ENCODE measurements at places on chromosomes 2 and 18. TPM values are rescaled to one million over a fixed set of nuclear protein-coding genes. Genes with fewer than 3 reads are reported as not detected.
A peak's percentile ranks its signal among the peaks of the same experiment; 100 is the strongest.

DNA sequence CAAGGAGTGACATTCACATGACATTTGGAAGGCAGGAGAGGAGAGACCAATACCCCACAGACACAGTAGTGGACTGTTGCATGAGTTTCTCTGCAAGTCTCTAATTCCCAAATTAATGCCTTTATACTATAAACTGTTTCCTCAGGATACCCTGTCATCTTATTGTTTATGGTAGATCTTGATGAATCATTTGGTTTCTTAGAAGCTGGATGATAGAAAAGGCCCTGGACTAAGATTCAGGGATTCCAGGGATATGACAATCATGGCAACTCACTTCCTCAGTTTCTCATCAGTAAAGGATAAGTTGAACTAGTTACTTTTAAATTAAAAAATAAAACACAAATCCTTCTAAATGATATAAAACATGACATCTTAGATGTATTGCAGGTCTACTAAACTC, 292.5 kb downstream of the TDRD15 start:
- DNase-seq, result no peak

DNA sequence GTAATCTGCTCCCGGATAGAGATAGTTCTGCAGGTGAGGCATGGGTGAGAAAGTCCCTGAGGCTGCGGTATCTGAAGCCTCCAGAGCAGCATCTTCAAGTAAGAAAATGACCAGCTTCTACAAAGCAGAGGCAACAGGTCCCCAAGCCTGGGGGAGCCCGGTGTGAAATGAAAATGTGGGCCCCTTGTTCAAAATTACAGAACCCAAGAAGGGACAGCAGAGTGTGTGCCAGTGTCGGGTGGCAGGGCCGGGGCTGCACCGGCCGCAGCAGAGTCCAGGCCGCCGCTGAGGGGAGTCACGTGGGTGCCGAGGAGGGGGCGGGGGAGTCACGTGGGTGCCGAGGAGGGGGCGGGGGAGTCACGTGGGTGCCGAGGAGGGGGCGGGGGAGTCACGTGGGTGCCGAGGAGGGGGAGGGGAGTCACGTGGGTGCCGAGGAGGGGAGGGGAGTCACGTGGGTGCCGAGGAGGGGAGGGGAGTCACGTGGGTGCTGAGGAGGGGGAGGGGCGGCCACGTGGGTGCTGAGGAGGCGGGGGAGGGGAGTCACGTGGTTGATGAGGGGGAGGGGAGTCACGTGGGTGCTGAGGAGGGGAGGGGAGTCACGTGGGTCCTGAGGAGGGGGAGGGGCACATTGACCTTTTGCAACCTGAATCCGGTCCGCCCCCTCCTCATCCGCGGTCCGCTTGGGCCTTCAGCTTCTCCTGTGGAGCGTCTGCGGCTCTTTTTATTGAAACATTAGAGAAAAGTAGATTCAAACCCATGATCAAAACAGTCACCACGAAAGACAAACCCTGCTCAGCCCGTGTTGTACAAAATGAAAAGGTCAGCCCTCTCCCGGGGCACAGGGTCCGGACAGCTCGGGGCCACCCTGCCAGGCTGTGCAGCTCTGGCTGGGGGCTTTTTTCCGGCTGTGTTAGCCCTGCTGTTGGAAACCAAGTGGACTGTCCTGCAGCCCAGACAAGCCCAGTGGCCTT, 10.4 kb downstream of the COLEC11 start:
- DNase-seq, result peak; percentile 62

The CCDC121 gene
- total RNA-seq, result 5.3 TPM

The LRRC30 gene
- total RNA-seq, result not detected

- no peak for DNase-seq
These were observed 84.2 kb upstream of the ASAP2 start for GRCh38 chr2:9122367-9122766.

GRCh38 chr2:218961651-218962570, 2.4 kb downstream of the CDK5R2 start:
- DNase-seq, result no peak

DNA sequence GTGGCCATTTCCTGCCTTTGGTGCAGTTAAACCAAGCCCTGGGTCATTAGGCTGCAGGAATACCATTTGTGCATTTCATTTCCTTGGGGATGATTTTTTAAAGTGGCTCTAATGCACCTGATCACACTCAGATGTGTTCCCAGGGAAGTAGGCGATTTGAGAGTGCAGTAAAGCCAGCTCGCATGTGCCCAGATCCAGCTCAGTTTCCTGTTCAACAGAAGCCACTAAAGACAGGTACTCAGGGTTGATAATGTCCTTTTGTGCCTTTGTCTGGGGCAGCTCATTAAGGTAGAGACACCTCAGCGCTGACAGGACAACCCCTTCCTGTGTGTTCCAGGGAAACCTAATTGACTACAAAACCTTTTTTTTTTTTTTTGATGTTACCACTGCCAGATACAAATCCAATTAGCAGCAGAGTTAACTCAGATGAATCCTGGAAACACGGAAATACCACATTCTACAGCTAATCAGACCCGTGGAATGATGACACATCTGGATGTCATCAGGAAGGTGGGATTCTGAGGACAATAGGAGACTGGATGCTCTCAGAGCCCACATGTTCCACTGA, 15.2 kb upstream of the CHRNA1 start:
- DNase-seq, result no peak

DNA sequence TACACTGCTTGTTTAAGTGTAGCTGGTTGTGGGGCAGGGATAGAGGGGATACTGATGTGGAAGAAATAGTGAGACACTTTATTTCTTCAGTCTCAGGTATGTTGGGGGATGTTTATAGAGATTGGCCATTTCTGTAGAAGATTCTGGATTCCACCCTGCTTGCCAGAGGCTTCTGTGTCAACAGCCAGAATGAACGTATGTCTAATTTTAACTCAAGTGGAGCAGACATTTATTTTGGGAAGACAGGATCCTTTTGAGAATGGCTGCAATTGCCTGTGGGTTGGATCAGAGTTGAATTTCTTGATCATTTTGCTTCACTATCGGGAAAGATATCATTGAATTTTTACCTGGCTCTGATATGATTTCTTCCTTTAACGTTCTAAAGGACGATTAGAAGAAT, 465.6 kb upstream of the SLC14A2 start:
- DNase-seq, result no peak

DNA sequence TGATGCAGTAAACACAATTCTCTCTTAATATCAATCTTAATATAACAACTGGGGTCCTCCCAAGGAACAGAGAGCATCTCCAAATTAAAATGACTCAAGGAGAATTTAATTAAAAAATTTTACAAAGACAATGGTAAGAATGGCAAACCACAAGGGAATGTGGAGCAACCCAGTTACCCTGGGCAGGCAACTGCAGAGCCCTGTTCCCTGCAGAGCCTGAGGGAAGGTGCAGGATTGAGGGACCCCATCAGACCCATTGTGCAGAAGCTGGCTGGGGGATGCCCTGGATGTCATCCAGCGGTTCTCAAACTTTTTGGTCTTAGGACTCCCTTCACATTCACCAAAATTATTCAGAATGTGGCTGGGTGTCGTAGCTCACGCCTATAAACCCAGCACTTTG, 262.8 kb downstream of the FBXO15 start:
- no peak for DNase-seq

The ERMN gene
- 0.70 TPM for total RNA-seq

- DNase-seq, result no peak
These were observed 48.1 kb upstream of the SIGLEC15 start for GRCh38 chr18:45777393-45777792.

The CBLN2 gene
- not detected for total RNA-seq

DNA sequence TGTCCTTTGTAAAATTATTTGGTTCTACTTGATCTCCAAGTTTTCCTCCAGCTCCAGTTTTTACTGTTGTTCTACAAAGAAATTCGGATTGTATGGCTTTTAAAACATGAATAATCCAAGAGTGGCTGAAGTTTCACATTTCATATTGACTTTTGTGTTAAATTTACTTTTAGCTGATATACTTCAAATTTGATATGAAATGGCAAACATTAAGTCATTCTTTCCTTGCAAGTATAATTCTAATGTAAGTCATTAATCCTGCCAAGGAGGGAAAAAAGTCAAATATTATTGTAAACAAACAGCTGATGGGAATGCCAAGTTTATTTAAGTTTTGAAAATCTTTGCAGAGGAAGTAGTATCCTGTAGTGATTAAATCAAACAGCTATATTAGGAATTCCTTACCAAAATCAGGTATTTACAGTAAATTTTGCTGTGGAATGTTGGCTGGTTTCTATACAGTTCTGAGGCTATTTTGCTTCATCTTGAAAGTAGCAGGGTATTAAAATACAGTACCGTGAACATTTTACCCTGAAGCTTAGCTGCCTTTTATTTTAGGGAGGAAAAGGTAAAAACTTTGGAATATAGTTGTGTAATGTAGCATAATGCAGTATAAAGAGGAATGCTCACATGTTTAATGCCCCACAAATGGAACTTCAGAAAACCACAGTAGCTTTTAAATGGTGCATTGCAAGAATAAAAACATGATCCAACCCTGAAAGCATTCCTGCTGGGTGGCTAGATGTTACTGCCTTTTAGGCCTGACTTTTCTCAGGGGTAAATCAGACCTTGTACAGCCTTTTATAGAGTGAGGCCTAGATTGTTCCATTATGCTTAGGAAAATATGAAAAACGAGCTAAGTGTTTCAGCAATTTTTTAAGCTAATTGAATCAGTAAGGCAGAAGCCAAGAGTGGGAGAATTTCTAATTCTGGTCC, 62.7 kb upstream of the NT5C1B start:
- no peak for DNase-seq

- no peak for DNase-seq
These were observed 145.1 kb upstream of the CDH19 start for GRCh38 chr18:66749030-66749429.

- no peak for DNase-seq
These were observed 197.8 kb downstream of the SMAD7 start for GRCh38 chr18:48752928-48753327.

- DNase-seq, result no peak
These were observed 383.8 kb downstream of the NRXN1 start for GRCh38 chr2:50648041-50648700.

The RTN4 gene
- total RNA-seq, result 337 TPM

- DNase-seq, result peak; percentile 26
These were observed 309.7 kb upstream of the MYT1L start for GRCh38 chr2:2640818-2641217.

- DNase-seq, result no peak
These were observed 28.2 kb downstream of the ARHGAP15 start for GRCh38 chr2:143157418-143157817.

DNA sequence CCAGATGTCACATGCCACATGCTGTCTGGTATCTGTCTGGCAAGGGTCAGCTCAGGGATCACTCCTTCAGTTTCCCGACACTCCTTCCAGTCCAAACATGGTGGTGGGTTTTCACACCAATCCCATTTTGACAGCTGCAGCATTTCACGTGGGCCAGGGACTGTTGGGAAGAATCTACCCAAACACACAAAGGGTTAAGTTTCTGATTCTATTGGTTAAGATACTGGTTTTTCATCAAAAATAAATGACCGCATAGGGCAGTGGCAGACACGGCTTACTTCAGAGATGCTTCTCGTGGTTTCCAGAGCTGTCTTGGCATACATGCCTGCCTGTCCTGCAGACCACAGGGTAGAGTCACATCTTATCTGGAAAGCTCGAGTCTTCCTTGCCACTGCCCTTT, 79.7 kb downstream of the PSMG2 start:
- peak; percentile 13 for DNase-seq

GRCh38 chr2:178101321-178102079, 10.7 kb upstream of the RBM45 start:
- no peak for DNase-seq

The RABL2A gene
- 36.1 TPM for total RNA-seq

DNA sequence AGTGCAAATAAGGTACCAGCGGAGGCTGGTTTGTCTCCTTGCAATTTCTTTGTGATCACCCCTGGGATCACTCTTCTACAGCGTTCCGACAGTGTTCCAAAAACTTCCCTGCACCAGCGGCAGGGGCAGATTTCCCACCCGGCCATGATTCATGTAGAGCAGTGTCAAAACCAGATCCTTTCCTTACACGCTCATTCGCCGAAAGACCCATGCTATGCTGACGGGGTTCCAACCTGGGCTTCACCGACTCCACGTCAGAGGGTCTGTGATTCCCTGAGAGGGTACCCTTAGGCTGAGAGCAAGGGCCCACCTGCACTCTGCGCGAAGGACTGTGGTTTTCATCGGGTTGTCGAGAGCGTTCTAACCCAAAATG, 423 bp upstream of the TTC27 start:
- peak; percentile 48 for DNase-seq

DNA sequence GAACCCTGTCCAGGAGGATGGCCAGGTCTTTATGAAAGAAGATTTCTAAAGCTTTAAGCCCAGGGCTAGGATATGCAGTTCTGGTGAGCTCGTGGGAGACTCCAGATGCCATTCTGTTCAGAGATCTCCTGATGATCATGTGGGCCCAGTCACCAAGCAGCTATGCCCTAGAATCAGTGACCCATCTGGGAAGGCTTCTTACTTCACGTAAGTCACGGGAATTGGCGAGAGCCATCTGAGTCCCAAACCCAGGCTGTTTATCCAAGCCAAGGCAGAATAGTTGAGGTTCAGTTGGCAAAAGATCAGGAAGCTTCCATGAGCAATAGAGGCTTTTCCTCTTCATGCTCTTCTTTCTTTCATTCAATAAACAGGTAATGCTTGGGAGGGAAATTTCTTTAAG, 23.9 kb downstream of the ANTXR1 start:
- DNase-seq, result no peak

Measured in ureter (tissue), 1 donor.